GM12878 (cell line): ENCODE measurements at places on chromosomes 5 and 9. TPM values are rescaled to one million over a fixed set of nuclear protein-coding genes. Genes with fewer than 3 reads are reported as not detected.

- no peaks in the 10 kb centered on the region for H3K27me3 ChIP-seq
- peak within 1 kb of the TSS; percentile 90 for H3K27ac ChIP-seq
- no peak for DNase-seq
- peaks cover 42% of the 10 kb centered on the region for H3K4me1 ChIP-seq
These were observed at the start of the genes PRELID1 and RAB24 for GRCh38 chr5:177303121-177303924. TSS of gene PRELID1 (plus strand) at chr5:177303799. CDS start at chr5:177303986, 187 bp downstream. TSS of gene RAB24 (minus strand) at chr5:177303719. CDS start at chr5:177303288, 431 bp downstream.

DNA sequence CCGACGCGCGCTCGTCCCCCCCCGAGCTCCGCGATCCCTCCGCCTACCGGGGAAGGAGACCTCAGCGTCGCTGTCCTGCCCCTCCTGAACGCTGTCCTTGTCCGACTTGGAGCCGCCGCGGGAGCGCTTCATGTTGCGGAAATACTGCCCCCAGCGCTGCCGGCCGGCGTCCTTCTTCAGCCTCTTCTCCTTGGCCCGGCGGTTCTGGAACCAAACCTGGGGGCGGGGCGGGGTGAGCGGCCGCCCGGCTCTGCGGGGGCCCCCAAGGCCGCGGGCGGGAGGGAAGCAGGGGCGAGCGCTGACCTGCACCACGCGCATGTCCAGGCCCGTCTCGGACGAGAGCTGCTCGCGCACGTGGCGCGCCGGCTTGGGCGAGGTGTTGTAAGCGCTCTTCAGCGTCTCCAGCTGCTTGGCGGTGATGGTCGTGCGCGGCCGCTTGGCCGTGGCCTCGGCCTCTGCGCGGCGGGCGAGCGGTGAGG is 6.3 kb downstream of the LHX3 start:
- no peak for DNase-seq
- no peak overlapping the region for H3K27ac ChIP-seq
- peaks cover 13% of the 10 kb centered on the region; the same call in 1 of the 2 replicates for H3K27me3 ChIP-seq
- H3K36me3 ChIP-seq, result no peaks in the 10 kb centered on the region

- H3K4me3 ChIP-seq, result no peak overlapping the region
- no peak for DNase-seq
- no peaks in the 10 kb centered on the region for H3K27me3 ChIP-seq
- peaks cover 42% of the 10 kb centered on the region for H3K4me1 ChIP-seq
These were observed 108.5 kb downstream of the C9orf152 start for GRCh38 chr9:110099236-110100095.

- no peak overlapping the region for H3K4me3 ChIP-seq
- H3K27ac ChIP-seq, result no peak overlapping the region
- H3K27me3 ChIP-seq, result no peaks in the 10 kb centered on the region
- DNase-seq, result no peak
- H3K4me1 ChIP-seq, result no peaks in the 10 kb centered on the region; the same call in 1 of the 2 replicates
- H3K36me3 ChIP-seq, result no peaks in the 10 kb centered on the region
These were observed 78.3 kb upstream of the ADAMTS16 start for GRCh38 chr5:5061836-5062235.

The CRB2 gene
- total RNA-seq, result 0.69 and 0.80 TPM in 2 replicates

The ZNF300 gene
- total RNA-seq, result 0.08 and 0.13 TPM in 2 replicates

DNA sequence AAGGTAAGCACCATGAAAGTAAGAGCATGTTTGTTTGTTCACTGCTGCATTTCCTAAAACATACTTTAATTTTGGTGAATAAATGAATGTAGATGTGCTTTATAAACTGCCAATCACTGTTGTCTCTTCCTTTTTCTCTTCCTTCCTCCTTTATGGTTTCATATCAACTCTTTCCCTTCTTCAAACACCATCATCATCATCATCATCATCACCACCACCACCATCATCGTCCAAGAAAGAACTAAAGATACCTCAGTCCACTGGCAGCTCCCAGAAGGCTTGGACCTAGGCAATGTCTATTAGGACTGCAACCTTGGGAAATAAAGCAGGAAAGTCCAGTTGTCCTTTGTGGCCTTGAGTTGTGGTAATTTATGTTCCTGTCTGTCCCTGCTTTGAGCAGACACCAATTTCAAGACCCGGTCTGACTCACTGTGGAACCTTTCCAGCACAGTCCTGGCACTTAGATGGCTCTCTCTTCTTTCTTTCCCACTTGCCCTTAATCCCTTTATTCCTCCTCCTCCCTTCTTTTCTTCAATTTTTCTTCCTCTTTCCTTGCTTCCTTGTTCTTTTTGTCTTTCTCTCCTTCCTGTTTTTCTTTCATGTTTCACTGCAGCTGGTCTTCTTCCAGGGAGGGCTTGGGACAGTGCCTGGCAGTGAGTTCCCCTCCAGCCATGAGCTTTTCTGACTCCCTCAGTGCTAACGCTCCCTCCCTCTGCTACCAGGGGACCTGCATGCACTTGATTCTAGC is 99.3 kb downstream of the ANGPTL2 start:
- H3K4me1 ChIP-seq, result peaks cover 3% of the 10 kb centered on the region; the same call in 1 of the 2 replicates
- no peaks in the 10 kb centered on the region for H3K27me3 ChIP-seq
- H3K36me3 ChIP-seq, result no peaks in the 10 kb centered on the region
- H3K4me3 ChIP-seq, result no peak overlapping the region

DNA sequence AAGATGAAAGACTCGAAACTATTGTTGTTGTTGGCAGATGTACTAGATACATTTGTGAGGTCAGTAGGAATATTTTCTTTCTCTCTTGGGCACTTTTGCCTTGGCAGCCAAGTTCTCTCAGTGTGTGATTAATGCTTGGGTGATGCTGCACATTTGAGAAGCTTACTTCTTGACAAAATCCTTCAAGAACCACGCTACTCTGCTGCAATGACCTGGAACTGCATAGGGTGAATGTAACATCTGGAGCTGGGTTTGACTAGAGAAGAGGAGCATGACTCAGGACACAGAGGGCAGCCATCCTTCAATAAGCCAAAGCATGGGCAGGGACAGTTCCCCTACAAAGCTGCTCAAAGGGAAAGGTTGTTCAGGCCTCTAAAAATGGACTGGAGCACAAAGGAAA is 75.5 kb upstream of the PUM3 start:
- DNase-seq, result no peak
- no peaks in the 10 kb centered on the region; the same call in 1 of the 2 replicates for H3K27me3 ChIP-seq
- H3K4me3 ChIP-seq, result no peak overlapping the region
- no peaks in the 10 kb centered on the region for H3K36me3 ChIP-seq

The PCDHB15 gene
- not detected in 2 replicates for total RNA-seq

The SLCO4C1 gene
- 0.72 and 0.87 TPM in 2 replicates for total RNA-seq

DNA sequence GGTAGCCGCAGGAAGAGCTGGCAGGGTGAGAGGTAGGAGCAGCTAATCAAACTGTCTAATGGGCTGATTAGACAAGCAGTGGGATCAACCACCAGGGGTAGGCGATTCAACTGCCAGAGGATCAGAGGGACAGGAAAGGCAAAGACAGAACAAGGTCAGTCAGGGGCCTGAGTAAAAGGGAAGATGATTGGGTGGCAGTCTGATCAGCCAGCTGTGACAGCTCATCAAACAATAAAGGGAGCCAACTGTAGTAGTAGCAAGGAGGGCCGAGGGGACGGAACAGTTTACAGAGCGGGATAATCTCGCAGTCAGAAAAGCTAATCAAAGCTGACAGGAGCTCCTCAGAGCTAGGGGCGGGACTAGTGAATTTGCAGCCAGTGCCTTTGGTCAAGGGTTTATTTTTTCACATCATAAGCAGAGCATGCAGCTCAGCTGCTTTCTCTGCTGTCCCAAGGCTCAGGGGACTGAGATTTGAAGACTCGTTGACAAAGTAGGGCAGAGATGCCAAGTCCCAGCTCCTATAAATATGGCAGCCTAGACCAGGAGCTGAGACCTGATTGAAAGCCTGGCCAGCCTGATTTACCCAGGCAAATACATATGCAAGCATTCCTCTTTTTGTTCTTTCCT is 418.2 kb downstream of the GABRG2 start:
- H3K27me3 ChIP-seq, result no peaks in the 10 kb centered on the region
- no peak for DNase-seq
- no peaks in the 10 kb centered on the region for H3K4me1 ChIP-seq
- no peaks in the 10 kb centered on the region for H3K36me3 ChIP-seq
- H3K27ac ChIP-seq, result no peak overlapping the region

GRCh38 chr9:108654566-108654965 is 201.2 kb downstream of the ACTL7B start:
- no peaks in the 10 kb centered on the region for H3K36me3 ChIP-seq
- H3K4me1 ChIP-seq, result no peaks in the 10 kb centered on the region
- no peak overlapping the region for H3K27ac ChIP-seq
- no peak overlapping the region for H3K4me3 ChIP-seq

- H3K36me3 ChIP-seq, result no peaks in the 10 kb centered on the region
- no peak for DNase-seq
- no peak overlapping the region for H3K27ac ChIP-seq
These were observed 149.7 kb upstream of the IRX4 start for GRCh38 chr5:2032432-2032831.

- no peaks in the 10 kb centered on the region for H3K36me3 ChIP-seq
- DNase-seq, result no peak
- no peak overlapping the region for H3K4me3 ChIP-seq
- no peaks in the 10 kb centered on the region for H3K27me3 ChIP-seq
- no peaks in the 10 kb centered on the region for H3K4me1 ChIP-seq
- H3K27ac ChIP-seq, result no peak overlapping the region
These were observed 1676.0 kb upstream of the NUDT12 start for GRCh38 chr5:105238561-105238960.

- no peak for DNase-seq
- no peak overlapping the region for H3K4me3 ChIP-seq
- H3K27me3 ChIP-seq, result no peaks in the 10 kb centered on the region
- H3K27ac ChIP-seq, result no peak overlapping the region
These were observed 5.3 kb downstream of the SPEF2 start for GRCh38 chr5:35622974-35623373.

DNA sequence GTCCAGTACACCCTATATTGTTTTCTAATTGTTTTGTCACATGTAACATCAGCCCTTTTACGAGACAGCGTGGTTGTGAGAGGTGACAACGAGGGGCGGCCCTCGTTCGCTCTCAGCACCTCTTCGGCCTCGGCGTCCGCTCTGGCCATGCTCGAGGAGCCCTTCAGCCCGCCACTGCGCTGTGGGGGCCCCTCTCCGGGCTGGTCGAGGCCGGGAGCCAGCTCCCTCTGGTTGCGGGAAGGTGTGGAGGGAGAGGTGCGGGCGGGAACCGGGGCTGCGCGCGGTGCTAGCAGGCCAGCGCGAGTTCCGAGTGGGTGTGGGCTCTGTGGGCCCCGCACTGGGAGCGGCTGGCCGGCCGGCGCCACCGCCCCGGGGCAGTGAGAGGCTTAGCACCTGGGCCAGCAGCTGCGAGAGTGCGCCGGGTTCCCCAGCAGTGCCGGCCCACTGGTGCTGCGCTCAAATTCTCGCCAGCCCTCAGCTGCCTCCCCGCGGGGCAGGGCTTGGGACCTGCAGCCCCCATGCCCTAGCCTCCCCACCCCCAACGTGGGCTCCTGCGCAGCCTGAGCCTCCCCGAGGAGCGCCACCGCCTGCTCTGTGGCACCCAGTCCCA is 145.0 kb downstream of the PSAT1 start:
- DNase-seq, result no peak
- H3K27me3 ChIP-seq, result no peaks in the 10 kb centered on the region; the same call in none of the 2 replicates
- H3K27ac ChIP-seq, result no peak overlapping the region
- H3K4me3 ChIP-seq, result no peak overlapping the region
- H3K4me1 ChIP-seq, result no peaks in the 10 kb centered on the region
- H3K36me3 ChIP-seq, result no peaks in the 10 kb centered on the region

DNA sequence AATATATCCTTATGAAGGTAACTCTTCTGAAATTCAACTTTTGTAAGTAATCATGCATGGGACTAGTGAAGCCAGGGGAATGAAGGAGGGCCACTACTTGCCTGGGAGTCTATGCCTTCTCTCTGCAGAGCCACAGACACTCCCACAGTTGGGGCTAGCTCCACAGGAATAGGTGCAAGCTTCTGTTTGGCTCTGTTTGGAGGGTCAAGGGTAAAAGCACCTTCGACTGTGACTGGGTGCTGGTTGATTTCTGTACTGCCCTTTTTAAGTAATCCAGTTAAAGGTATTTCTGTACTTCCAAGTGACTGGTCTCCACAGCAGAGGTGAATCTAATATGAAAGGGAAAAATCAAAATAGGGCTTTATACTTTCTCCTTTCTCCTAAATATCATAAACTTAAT is 32.2 kb downstream of the CEP120 start:
- no peaks in the 10 kb centered on the region for H3K4me1 ChIP-seq
- H3K27me3 ChIP-seq, result no peaks in the 10 kb centered on the region
- DNase-seq, result no peak
- no peaks in the 10 kb centered on the region for H3K36me3 ChIP-seq
- no peak overlapping the region for H3K4me3 ChIP-seq

The PCDHAC2 gene
- not detected in 2 replicates for total RNA-seq

The IFNA21 gene
- total RNA-seq, result not detected in 2 replicates

The FBP2 gene
- total RNA-seq, result not detected in 2 replicates

DNA sequence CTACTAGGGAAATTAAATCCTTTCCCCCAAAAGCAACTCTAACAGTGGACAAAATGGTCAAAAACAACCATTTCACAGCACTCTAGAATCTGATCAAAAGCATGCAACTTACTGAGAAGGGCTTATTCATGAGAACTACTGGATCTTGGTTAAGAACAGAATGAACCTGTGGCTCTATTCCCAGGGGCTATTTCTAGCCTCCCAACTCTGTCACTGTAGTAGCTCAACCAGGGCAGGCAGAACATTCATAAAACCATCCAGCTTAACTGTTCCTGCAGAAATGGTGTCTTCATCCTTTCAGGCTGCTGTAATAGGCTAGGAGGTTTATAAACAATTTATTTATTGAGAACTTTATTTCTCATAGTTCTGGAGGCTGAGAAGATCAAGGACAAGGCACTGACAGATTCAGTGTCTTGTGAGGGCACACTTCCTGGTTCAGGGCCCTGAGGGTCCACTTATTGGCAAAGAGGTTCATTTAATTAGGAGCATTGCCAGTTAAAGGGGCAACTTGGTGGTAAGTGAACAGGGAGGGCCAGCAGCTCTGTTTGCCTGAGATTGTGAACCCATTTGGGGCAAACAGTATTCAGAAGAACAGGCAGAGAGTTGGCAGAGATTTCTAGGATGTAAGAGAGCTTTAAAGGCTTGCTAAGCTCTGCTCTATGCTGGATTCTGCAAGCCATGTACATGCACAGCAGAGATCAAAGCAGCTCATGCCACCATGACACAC is 238.5 kb upstream of the FBXL7 start:
- no peak for DNase-seq
- H3K4me1 ChIP-seq, result no peaks in the 10 kb centered on the region
- no peaks in the 10 kb centered on the region for H3K27me3 ChIP-seq
- no peak overlapping the region for H3K4me3 ChIP-seq
- H3K36me3 ChIP-seq, result no peaks in the 10 kb centered on the region

DNA sequence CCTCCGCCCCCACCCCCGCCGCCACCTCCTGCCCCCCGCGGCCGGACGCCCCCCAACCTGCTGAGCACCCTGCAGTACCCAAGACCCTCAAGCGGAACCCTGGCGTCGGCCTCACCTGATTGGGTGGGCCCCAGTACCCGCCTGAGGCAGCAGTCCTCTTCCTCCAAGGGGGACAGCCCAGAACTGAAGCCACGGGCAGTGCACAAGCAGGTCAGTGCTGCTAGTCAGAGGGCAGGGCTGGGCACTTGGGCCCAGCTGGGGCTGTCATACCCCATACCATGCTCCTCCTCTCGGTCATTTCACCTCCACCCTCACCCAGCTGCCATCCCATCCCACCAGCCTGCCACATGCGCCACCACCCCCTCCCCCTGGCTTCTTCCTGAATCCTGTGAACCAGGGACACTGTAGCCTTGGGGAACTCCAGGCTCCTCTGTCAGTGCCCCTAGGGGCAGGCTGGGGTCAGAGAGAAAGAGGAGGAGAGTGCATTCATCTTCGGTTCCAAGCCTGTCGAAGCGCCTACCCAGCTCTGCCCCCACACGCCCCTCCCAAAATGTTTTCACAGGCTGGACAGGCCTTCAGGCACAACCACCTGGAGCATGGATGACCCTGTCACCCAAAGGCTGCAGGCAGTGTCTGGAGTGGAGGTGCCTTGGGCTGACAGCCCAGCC is 122.0 kb downstream of the DAB2IP start:
- DNase-seq, result no peak
- H3K27me3 ChIP-seq, result no peaks in the 10 kb centered on the region
- no peaks in the 10 kb centered on the region for H3K4me1 ChIP-seq
- no peaks in the 10 kb centered on the region for H3K36me3 ChIP-seq
- no peak overlapping the region for H3K4me3 ChIP-seq

- H3K36me3 ChIP-seq, result no peaks in the 10 kb centered on the region
- H3K27me3 ChIP-seq, result no peaks in the 10 kb centered on the region; the same call in 1 of the 2 replicates
- no peak overlapping the region for H3K27ac ChIP-seq
These were observed 138.8 kb downstream of the ROR2 start for GRCh38 chr9:91811024-91811909.
